ENCODE measurements at places on chromosomes 12 and 14.

DNA sequence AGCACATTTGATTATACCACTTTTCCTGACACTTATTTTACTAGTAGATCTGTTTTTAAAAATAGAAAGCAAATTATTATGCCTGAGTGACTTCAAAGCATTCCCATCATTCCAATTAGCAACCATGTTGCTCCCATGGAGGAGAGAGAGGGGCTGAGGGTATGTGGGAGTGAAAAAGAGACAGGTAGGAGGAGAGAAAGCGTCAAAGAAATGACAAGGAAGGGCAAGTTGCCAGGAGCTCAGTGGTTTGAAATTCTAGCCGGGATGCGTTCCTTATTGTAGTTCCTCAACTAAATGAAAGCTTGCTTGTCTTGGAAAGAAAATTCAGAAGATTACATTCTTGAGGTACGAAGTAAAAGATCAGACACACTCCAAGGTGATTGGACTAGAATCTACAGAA, 92.4 kb upstream of the PKP2 start:
- DNase-seq, result no peak

DNA sequence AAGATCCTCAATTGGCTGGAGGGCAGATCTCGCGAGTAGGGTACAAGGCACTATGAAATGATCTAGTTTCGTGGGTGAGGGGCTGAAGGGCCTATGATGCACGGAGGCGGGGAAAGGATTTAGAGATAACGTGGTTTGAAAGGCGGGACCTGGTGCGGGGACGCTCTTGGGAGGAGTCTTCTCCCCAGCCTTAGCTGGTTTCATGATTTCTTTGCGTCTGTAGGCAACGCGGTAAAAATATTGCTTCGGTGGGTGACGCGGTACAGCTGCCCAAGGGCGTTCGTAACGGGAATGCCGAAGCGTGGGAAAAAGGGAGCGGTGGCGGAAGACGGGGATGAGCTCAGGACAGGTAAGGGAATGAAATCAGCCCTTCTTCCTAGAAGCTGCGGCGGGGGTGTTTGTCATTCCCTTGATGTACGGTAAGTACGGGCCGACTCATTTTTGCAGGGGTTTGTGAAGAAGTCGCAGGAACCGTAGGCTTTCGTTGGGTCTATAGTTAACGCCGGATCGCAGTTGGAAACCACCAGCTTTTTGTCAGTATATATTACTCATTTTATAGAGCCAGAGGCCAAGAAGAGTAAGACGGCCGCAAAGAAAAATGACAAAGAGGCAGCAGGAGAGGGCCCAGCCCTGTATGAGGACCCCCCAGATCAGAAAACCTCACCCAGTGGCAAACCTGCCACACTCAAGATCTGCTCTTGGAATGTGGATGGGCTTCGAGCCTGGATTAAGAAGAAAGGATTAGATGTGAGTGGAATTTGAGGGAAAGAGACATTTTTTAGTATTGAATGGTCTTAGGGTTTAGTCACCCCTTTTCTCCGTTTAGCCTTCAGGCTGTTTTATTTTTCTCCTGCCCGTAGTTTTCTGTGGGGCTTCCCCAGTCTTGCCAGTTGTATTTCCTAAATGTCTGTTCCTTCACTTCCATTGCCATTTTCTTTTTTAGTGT, 602 bp downstream of the APEX1 start:
- no peak for DNase-seq

DNA sequence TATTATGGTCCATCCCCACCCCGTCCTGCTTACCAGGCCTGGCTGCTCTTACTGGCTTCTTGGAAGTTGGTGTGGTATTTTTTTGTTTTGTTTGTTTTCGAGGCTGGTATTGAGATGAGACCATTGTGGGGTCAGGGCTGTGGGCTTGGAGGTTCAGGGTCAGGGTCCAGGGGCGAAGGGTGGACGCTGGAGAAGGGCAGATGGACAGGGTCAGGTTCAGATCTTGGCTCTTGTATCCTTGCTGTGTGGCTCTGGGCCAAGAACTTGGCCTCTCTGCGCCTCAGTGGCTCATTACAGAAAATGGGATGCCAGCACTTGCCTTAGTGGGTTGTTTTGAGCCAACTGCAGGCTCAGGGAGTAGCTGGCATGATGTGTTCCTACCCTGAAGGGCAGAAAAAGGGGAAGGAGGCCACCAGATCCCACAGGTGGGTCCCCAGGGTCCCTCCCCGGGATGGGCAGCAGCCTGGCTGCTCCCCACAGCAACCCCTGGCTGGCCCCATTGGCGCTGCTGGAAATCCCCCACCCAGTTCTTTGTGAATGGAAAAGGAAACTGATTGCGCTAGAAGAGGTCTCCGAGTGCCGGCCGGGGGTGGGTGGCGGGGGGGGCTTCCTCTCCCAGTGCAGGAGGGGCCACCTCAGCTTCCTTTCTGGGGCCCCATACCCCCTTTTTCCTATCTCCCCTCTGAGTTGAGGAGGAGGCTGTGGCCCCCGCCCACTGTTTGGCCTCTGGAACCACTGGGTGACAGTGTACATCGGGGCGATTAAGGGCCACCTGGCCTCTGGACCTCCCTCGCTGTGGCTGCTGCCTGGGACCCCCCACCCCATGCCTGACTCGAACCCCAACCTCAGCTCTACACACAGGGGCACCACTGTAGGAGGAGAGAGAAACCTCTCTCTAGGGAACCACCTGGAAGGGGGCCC, 25.0 kb downstream of the SH2B3 start:
- no peak for DNase-seq

- no peak for DNase-seq
Observed at GRCh38 chr12:73841963-73842362, 695.7 kb upstream of the ATXN7L3B start.
